ENCODE measurements at places on chromosomes 3 and 15. TPM values are rescaled to one million over a fixed set of nuclear protein-coding genes. Genes with fewer than 3 reads are reported as not detected.

- H3K4me1 ChIP-seq: peaks cover 13% of the 10 kb centered on the region
- H3K27ac ChIP-seq: no peak overlapping the region
- no peak for DNase-seq
These were observed 369.5 kb upstream of the THBS1 start for GRCh38 chr15:39211108-39211979.

DNA sequence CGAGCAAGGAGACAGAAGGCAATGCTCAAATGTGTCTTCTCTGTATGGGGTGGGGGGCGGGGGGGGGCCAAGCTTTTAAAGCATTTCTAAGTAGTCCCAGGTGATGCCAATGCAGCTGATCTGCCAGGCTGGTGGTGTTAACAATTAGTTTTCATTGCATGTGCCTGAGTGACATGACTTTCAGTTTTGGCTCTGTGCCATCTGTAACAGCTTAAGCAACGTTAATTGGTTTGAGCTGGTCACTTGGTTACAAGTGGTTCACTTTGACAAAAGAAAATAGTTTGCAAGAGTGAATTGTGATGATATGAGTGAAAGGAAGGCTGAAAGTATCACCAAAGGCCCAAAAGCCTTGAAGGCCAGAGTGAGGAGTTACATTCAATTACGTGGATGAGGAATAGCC is 26.4 kb upstream of the LRIG1 start:
- no peak overlapping the region for H3K4me3 ChIP-seq
- no peaks in the 10 kb centered on the region for H3K36me3 ChIP-seq
- H3K27ac ChIP-seq: no peak overlapping the region
- no peaks in the 10 kb centered on the region for H3K4me1 ChIP-seq

DNA sequence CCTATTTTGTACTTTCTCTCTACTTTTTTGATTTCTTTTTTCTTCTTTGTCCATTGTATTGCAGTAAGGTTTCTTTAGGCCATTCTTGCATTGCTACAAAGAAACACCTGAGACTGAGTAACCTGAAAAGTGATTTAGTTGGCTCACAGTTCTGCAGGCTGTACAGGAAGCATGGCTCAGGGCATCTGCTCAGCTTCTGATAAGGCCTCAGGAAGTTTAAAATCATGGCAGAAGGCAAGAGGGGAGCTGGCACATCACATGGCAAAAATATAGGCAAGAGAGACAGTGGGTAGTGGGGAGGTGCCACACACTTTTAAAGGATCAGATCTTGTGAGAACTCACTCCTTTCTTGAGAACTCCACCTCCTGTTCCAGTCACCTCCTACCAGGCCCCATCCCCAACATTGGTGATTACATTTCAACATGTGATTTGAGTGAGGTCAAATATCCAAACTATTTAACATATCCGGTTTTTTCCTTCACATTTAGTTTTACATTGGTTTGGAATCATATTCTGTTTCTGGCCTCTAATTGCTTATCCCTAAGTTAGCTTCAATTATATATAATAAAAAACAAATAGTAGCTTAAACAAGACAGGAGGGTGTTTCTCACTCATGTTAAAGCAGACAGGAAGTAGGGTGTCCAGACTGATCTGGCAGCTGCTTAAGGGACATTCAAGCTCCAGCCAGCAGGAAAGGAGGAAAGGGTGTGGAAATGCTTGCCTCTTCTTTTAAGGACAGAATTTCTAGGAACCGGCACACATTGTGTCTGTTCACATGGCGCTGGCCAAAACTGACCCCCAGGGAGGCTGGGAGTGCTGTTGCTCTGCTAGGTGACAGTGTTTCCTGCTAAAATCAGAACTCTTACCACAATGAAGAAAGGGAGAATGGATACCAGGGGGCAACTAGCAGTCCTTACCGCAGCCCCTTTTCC is 28.8 kb upstream of the SKOR1 start:
- peaks cover 10% of the 10 kb centered on the region for H3K4me1 ChIP-seq
- DNase-seq: no peak
- no peaks in the 10 kb centered on the region for H3K36me3 ChIP-seq

- DNase-seq: no peak
- H3K4me1 ChIP-seq: no peaks in the 10 kb centered on the region
- no peak overlapping the region for H3K27ac ChIP-seq
These were observed 53.5 kb downstream of the ANAPC13 start for GRCh38 chr3:134432236-134432635.

DNA sequence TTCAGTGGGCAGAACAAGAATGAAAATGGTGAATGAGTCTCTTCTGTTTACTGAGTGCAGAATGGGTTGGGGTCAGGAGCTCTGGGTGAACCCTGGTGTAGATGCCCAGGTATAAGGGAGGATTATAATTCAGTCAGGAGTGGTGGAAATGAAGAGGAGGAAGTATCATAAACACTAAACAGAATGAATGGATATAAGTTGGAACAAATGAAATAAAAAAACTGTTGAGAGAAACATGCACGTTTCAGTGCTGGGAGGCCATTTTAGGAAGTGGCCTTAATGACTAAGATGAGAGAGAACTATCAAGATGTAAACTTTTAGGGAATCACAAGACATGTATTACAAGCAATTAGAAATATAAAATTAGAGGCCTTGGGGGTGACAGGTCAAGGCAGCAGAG is 32.8 kb upstream of the LEKR1 start:
- H3K27me3 ChIP-seq: no peaks in the 10 kb centered on the region
- no peak for DNase-seq
- H3K27ac ChIP-seq: no peak overlapping the region
- no peaks in the 10 kb centered on the region for H3K4me1 ChIP-seq
- H3K36me3 ChIP-seq: no peaks in the 10 kb centered on the region
- H3K4me3 ChIP-seq: no peak overlapping the region

- no peaks in the 10 kb centered on the region for H3K36me3 ChIP-seq
- H3K4me1 ChIP-seq: no peaks in the 10 kb centered on the region
- no peak overlapping the region for H3K4me3 ChIP-seq
- peak overlapping the region; percentile 59 for H3K27ac ChIP-seq
- no peaks in the 10 kb centered on the region for H3K27me3 ChIP-seq
- peak; percentile 57 for DNase-seq
These were observed 73.1 kb downstream of the RORA start for GRCh38 chr15:61155741-61156700.

GRCh38 chr15:61556037-61556648 is 327.0 kb upstream of the RORA start:
- no peak overlapping the region for H3K4me3 ChIP-seq
- no peak for DNase-seq
- H3K36me3 ChIP-seq: no peaks in the 10 kb centered on the region
- H3K27ac ChIP-seq: no peak overlapping the region
- H3K27me3 ChIP-seq: no peaks in the 10 kb centered on the region

DNA sequence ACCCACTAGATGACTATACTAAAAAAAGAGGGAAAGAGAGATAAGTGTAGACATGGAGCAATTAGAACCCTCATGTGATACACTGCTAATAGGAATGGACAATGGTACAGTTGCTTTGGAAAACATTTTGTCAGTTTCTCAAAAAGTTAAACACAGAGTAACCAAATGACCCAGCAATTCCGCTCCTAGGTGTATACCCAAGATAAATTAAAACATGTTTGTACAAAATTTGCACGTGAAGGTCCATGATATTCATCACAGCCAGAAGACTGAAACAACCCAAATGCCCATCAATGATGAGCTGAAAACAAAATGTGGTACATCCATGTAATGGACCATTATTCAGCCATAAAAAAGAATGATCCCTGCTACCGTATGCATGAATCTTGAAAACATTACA is 11.8 kb downstream of the MESP2 start:
- H3K27ac ChIP-seq: no peak overlapping the region
- no peaks in the 10 kb centered on the region for H3K4me1 ChIP-seq
- DNase-seq: no peak
- no peaks in the 10 kb centered on the region for H3K36me3 ChIP-seq

The MORC1 gene
- total RNA-seq: not detected

The LTF gene
- total RNA-seq: 4.3 TPM

The CLCN2 gene
- total RNA-seq: 1.8 TPM

The HYAL3 gene
- total RNA-seq: 1.3 TPM

The THBS1 gene
- 38.1 TPM for total RNA-seq

The UROC1 gene
- total RNA-seq: not detected

The SMCO1 gene
- 50.0 TPM for total RNA-seq

The CRYGS gene
- total RNA-seq: 0.32 TPM

The CLEC3B gene
- total RNA-seq: 34.8 TPM

The TM6SF1 gene
- total RNA-seq: 3.2 TPM

The GRAMD2A gene
- not detected for total RNA-seq
